ENCODE measurements at places on chromosomes 5 and 9.

DNA sequence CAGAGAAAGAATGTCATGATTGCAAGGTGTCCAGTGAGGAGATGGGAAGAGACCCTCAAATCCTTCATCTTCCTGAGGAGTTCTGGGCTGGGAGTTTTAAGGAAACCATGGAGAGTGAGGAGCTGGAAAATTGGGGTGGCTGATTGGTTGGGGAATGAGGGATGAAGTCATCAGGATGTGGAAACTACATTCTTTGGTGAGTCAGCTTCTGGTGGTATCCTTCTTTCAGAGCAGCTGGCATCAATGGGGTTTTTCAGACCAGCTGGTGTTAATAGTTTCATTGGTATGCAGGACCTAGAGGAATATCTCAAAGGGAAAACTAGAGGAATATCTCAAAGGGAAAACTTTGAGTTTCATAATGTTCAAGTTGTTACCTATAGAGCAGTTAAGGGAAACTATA lies 45.2 kb downstream of the RNF180 start:
- DNase-seq = no peak

DNA sequence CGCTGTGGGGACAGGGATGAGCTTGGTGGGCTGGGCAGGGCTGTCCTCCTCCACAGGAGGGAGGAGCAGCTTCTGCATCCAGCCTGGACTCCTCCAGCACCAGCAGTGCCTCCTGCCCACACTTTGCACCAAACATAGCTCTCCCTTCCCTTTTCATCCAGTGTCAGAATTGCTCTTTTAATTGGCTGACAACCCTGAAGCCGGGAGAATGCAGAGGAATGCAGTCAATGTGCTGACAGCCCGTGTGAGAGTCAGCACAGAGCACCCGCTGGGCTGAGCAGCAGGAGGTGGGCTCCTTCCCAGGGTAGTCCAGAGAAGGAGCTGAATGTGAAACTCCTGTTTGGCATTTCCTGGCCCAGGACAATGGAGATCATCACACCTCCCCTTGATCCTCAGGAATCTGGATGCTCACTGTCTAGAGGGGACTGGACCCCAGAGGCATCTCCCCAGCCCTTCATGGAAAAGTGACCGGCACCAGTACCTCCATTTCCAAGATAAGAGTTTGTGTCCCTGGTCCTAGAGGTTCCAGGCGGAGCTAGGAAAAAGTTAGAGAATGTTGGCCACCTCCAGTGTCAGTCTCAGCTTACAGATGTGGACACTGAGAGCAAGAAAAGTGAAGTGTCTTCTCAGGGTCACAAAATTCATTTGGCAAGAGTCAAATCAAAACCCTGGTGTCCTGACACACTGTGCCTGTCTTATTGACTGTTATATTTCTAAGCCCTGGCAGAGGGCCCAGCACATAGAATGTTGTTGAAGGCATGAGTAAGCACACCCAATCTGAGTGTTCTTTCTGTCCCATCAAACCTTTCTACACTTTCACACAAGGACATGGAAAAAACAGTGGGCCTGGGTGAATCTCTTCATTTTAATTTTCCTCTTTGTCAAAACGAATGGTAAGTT lies 202.1 kb downstream of the SNX18 start:
- no peak for DNase-seq

DNA sequence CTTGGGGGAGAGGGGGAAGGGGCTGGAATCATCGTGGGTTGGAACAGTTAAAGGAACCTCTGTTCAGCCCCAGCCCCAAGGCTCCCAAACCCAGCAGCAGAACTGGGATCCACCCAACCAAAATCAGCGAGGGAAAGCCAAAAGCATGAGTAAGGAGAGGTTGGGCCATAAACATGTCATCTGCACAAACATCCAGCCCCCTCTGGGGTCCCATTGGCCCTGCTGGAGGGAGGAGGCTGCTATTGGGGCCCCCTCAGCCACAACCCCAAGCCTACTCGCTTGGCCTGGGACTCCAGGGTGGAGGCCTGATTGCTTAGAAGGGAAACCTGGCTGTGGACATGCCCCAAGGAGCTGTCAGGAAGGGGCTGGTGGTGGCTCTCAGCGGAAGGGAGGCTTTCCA lies 154.9 kb downstream of the FGF18 start:
- DNase-seq = no peak

GRCh38 chr9:123395276-123395688 lies 39.3 kb downstream of the CRB2 start:
- DNase-seq = no peak

DNA sequence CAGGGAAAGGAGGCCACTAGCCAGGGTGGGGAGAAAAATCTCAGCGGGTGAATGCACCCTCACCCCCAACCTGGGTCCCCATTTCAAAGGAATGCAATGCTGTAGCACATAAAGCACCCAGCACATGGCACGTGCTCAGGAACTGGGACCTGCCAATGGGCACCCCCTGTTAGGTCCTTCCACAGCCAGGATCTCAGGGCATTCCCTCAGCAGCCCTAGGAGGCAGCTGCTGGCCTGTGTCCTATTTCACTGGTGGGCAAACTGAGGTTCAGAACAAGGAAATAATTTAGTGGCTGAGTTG lies 8.8 kb downstream of the DNM1 start:
- DNase-seq = no peak

DNA sequence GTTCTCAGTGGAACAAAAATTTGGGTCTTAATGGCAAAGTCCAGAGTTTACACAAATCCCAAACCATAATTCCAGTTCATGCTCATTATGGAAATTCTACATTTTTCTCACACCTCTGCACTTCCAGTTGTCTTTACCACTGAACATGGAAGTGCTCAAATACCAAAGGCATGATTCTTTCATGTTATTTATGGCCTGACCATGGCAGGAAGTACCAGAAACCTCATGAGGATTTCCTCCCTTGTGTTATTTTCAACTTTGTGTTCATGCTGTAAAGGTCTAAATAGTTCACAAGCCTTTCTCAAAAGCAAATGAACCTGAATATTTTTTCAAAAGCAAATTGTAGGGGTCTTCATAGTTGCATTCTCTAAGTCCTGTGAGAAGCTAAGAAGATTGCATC lies 82.0 kb upstream of the ITGA1 start:
- no peak for DNase-seq

- no peak for DNase-seq
Observed at GRCh38 chr9:94934816-94935328, 208.4 kb downstream of the AOPEP start.

DNA sequence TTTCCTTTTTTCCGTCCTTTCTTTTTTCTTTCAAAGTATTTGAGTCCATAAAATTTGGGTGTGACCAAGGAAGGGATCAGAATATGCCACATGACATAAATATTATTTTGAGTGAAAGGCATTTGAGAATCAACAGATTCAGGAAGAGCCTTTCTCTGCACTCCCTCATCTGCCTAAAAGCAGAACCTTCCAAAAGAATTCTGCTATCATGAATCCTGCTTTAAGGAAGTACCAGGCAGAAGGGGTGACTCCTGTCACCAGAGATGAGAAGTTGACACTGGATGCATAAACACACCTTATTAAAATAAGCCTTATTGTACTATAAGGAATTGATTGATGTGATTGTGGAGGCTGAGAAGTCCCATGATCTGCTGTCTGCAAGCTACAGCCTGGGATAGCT lies 196.7 kb downstream of the SREK1 start:
- no peak for DNase-seq

DNA sequence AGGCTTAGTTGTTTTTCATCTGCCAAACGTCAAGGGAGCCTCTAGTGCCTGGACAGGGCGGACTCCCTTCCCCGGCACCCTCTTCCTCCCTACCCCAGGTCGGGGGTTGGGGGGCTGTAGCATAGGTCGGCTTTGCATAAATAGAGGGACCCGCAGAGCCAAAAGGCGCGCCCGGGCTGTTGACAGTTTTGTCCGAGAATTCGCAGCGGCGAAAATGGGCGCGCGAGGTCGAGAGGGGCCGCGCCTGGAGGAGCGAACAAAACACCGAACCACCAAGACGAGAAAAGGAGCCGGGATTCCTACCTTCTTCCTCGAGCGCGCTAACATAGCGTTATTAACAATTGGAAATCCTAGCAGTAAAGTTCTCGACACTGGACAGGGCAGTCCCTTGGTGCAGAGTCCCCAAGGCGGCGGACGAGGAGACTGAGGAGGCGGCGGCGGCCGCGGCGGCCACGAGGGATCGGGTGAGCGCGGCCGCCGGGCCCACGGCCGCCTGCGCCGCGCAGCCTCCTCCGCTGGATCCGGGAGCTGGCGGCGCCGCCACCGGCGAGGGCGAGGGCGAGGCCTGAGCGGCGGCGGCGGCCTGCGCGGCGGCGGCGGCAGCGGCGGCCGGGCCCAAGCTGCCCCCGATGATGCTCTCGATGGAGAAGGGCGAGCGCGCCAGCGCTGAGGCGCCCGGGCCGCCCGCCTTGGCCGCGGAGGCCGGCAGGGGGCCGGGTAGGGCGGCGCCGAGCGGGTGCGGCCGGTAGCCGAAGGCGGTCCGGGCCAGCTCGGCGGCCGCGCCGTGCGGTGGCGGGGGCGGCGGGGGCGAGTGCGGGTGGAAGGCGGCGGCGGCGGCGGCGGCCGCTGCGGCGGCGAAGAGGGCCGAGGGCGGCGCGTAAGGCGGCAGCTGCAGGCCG lies 1.7 kb downstream of the FOXD1 start:
- no peak for DNase-seq

GRCh38 chr5:78899922-78900362 lies 85.2 kb downstream of the ARSB start:
- no peak for DNase-seq

DNA sequence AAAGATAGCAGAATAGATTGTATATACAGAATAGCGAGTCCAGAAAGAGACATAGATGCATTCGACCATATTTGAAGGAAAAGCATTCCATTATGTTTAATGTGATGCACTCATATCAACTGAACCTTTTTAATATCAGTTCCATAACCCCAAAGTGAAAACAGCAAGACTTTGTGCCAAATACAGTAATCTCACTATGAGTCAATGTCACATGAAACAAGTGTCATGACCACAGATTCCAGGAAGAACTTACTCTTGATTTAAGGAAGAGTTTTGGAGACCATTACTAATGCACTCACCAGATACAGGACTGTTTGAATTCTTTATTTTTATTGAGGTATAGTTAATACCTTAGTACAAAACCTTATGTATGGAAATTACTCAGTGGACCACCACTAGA lies 220.5 kb downstream of the SH3GL2 start:
- DNase-seq = no peak

DNA sequence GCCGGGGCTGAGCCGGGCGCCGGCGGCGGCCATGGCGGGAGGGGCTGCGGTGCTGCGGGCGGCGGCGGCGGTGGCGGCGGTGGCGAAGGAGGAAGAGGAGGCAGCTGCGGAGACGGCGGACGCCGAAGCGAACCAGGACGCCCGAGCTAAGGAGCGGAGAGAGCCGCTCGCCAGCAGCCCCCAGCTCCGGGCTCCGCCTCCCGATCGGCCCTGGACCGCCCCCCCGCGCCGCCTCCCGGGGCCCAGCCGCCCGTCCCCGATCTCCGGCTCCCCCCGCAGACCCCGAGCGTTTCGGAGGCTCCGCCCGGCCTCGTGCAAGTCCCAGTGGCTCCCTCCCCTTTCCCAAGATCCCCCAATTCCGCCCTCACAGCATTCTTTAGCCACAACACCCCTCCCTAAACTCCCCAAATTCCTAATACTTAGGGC lies at the start of gene ASTN2:
Gene ASTN2, minus strand, starts transcription at position 152 of the 426 bp plus-strand sequence. Its CDS starts 119 bp downstream, at position 33.
- no peak for DNase-seq

GRCh38 chr9:34793428-34793827 lies 83.5 kb upstream of the CCL21 start:
- DNase-seq = no peak
